AG09319 (cell line): ENCODE measurements at places on chromosomes 3 and 15.

- no peak for DNase-seq
Measured at GRCh38 chr15:78408961-78409360, 29.1 kb upstream of the IREB2 start.

- DNase-seq = no peak
Measured at GRCh38 chr15:56184516-56184915, 59.2 kb downstream of the RFX7 start.

GRCh38 chr3:55891106-55891505 is 404.0 kb upstream of the WNT5A start:
- DNase-seq = no peak

DNA sequence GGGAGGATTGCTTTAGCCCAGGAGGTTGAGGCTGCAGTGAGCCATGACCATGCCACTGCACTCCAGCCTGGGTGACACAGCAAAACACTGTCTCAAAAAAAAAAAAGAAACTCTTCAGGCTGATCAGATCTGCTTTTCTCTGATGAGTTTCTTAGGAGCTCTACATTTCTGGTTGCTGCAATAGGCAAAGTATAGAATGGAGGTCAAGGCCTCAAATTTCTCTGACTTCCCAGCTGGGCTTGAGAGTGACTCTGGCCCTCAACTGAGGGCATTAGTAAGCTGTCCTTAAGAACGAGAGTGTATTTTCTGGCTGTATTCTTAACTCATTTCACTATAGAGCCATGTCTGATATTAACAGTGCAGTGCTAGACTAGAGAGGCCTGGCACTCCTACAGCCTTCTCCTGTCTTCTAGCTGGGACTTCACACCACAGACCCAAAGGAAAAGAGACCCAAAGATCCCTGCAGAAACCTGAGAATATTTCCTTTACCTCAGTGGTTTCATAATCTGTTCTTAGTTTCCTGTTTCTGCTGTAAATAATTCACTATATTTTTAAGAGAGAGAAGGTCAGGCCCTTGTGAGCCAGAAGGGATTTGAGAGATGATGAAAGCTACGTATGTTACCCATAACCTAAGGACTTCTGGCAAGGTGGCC is 2.0 kb upstream of the NR1I2 start:
- no peak for DNase-seq

- DNase-seq = no peak
Measured at GRCh38 chr3:72745146-72745999, 102.9 kb downstream of the SHQ1 start.

DNA sequence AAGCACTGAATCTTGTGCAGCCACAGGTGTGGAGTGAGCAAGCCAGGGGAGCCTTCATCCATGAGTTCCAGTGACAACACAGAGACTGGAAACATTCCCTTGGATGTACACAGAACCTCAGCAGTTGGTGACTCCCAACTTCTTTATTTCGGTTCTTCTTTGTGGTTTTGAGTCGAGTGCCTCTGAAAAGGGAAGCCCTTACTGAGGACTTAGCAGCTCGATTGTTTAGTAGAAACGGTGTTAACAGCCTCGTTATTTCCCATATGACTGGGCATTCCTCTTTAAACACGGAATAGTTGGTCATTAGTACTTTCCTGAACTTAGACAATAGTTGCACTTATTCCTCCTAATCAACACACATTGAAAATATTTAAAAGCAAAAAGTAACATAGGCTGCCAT is 7.7 kb downstream of the SLCO3A1 start:
- DNase-seq = no peak

DNA sequence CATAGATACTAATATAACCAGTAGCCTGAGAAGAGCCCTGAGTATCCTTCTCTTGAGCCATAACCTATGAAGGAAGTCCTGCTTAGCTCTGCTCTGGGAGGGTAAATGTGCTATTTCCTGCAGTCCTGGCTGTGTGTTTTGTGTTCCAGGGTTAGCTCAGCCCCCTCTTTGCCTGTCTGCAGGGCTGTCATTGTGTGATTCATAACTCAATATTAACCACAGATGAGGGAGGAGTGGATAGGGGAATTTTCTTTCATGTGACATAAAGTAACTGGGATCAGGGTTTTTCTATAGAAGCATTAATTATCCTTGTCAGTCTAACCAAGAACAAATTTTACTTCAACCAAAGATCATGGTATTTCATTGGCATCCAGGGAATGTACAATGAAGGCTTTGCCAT is 183.3 kb upstream of the ZBTB20 start:
- DNase-seq = no peak

- no peak for DNase-seq
Measured at GRCh38 chr3:130926504-130926903, 32.6 kb downstream of the ATP2C1 start.

GRCh38 chr3:72134989-72135451 is 350.1 kb upstream of the PROK2 start:
- DNase-seq = no peak

GRCh38 chr15:47246317-47246716 is 471.0 kb upstream of the SEMA6D start:
- no peak for DNase-seq

- no peak for DNase-seq
Measured at GRCh38 chr3:59754456-59755129, 704.8 kb upstream of the CFAP20DC start.

DNA sequence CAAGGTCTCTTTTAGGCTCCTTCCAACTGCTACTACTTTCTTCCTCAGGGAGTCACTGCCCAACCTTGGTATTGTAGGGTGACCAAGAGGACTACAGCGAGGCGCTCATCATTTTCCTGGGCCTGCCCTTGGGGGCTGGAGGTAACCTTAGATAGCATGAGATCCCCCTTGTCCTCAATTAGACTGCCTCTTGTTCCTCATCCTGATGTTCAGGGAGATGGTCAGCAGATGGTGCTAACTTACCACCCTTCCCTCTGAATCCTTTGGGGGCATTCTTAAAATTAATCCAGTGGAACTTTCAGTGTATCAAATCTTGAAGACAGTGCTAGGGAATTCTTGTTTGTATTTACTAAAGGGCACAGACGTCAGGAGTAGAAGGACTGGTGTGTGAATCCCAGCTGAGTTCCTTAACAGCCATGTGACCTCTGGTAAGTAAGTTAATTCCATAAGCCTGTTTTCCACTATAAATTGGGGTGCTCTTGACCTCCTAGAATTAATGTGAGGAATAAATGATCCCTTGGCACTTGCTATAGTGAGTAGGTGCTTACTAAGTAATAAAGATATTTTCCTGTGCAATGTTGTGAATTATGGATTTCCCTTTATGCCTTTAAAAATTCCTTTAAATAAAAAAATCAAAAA is 4.1 kb upstream of the CLPX start:
- no peak for DNase-seq

- DNase-seq = no peak
Measured at GRCh38 chr15:57321485-57321884, 54.8 kb upstream of the CGNL1 start.

GRCh38 chr3:174639970-174640369 is 219.2 kb upstream of the NAALADL2 start:
- no peak for DNase-seq

- DNase-seq = no peak
Measured at GRCh38 chr3:142857056-142857455, 31.8 kb downstream of the PCOLCE2 start.

- peak; percentile 56 for DNase-seq
Measured at GRCh38 chr15:49421991-49422390, 1.1 kb upstream of the FGF7 start.

DNA sequence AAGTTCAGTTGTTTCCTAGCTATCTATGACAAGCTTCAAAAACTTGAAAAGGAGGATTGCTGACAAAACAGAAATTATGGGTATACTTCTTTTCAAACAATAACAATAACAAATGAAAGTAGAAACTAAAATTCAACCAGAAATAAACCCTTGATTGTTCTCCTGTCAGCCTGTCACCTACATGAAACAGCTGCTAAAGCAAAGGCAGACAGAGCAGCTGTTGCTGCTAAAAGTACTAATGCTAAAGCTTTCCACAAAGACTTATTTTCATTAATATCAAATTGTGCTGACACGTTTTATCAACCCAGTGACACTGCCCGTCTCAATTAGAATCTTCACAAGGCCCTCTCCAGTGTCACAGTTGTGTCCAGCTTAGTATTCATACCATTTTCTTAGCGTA is 533.2 kb upstream of the GBE1 start:
- DNase-seq = no peak
